Fibroblast of lung (primary cell): ENCODE measurements at places on chromosomes 12 and 14.

DNA sequence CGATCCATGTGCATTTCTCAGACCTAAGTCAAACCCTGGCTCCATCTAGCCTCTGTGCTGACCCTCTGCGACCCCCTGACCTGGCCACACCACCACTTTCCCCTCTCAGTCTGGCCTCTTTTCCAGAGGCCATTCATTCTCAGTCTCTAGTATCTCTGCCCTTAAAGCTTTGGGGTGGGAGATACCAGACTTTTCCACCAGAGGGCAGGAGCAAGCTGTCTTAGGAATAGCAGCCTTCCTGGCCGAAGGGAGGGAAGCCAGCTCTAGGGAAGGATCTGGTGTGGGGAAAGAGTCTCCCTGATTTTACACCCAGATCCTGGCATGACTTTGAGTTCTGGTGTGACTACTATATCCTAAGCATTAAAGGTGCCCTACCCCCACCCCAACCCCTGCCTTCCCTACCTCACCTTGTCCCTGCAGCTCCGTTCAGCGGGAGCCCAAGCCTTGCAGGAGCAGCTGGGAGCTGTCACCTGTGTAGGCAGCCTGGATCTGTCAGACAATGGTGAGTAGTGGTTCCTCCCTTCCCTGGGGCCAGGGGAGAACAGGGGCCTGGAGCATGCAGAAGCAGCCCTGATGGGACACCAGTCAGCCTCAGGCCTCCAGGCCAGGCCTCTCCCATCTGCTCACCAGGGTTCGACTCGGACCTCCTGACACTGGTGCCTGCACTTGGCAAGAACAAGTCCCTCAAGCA is 6.6 kb downstream of the CARMIL3 start:
- DNase-seq, result peak; percentile 39

GRCh38 chr12:51788876-51789275 is 59.6 kb downstream of the FIGNL2 start:
- DNase-seq, result peak; percentile 87

DNA sequence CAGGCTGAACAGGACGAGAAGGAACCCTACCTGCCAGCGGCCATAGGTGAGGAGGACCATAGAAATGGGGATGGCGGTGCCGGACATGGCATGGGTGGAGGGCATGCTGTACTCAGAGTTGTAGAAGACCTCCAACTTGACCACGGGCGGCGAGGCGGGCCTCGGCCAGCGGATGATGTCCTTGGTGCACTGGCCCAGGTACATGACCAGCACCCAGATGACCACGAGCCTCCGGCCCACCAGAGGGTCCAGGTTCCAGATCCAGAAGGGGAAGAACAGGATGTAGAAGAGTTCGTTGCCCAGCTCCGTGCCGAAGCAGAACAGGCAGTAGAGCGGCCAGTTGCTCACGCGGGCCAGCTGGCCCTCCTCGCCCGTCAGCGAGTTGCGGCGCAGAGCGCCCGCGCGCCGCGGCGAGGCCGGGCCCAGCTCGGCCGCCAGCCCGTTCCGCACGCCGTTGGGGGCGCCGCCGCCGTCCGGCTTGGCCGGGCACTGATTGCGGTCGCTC is 582 bp downstream of the SGPP1 start:
- peak; percentile 55 for DNase-seq

DNA sequence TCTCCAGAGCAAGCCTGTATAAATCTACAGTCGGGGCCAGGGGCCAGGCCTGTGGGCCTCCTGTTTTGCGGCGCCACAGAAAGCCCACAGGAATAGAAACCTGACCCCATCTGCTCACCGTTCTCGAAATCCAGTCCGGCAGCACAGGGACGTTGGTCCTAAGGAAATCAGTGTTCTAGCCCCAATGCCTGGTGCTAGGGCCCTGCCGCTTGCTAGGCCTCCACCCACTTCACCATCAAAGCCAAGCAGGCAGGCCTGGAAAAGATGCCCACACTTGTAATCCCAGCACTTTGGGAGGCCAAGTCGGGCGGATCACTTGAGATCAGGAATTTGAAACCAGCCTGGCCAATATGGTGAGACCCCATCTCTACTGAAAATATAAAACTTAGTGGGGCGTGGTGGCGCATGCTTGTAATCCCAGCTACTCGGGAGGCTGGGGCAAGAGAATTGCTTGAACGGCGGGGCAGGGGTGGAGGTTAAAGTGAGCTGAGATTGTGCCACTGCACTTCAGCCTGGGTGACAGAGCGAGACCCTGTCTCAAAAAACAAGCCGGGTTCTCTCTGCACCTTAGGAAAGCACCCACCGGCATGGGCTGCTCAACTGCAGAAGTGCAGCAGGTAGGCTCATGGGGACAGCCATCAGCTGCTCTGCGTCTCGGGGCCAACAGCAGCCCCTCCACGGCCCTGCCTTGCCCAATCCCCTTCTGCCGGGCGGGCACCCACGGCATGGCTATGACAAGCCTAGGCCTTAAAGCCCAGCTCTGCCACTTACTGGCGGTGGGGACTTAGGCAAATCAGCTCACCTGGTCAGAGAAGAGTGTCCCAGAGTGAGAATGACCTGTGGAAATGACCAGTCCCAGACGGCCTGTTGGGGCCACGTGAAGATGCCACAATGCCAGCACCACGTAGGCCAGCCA is 47.4 kb downstream of the VWF start:
- DNase-seq, result no peak

DNA sequence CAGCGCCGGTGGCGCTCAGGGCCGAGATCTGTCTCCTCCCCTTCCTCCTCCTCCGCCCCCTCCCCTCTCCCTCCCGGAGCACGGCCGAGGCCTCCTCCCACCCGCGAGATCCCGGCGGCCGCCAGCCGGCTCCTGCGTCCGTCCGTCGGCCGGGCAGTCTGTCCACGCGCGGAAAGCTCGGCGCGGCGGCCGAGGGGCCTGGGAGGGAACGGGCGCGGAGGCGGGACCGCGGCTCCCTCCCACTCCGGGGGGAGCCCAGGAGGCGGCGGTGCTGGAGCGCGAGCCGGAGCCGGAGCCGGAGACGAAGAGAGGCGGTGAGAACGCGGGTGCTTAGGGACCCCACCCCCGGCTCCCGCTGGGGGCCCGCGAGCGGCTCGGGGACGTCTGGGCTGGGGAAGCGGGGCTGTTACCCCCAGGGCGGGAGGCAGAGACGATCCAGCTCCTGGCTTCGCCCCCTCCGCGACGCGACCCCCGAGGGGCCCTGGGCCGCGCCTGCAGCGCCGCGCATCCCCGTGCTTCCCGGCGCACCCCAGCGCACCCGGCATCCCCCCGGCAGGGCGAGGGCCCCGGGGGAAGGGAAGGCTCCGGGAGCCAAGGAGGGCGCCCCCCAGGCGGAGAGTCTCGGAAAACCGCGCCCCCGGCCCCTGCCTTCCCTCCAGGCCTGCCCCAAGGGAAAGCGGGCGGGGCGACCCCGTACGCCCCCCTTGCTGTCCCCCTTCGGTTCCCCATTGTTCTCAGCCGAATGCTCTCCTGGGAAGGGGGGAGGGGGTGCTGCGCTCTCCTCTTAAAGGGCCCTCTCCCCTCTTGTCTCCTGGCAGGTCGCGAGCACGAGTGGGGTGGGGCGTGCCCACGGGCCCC is at the start of gene DTX1:
TSS of gene DTX1 (plus strand) at position 100 of the 858 bp plus-strand sequence. CDS start 1,463 bp downstream, outside the sequence.
- no peak for DNase-seq

DNA sequence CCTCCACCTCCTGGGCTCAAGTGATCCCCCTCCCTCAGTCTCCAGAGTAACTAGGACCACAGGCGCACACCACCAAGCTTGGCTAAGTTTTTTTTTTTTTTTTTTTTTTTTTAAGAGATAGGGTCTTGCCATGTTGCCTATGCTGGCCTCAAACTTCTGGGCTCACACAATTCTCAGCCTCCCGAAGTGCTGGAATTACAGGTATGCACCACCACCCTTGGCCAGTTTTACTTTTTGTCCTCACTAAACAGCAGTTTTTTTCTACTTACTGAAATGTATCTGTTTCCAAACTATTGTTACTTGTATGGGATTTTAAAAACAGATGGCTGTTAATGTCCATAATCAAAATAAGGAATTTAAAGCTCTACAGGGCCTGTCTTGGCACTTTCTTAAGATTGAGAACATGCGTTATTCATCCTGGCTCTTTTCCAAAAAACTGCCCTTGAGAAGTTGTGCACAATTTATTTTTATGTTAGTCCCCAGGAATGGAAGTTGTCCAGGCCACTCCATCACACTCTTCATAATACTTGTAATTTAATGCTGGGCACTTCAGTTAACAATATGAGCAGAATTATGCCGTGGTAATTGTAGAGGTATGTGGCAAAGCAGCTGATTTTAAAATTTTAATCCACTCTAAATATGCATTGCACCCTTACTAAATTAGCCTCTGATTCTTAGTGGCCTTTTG is 51.9 kb upstream of the REP15 start:
- DNase-seq, result peak; percentile 88

DNA sequence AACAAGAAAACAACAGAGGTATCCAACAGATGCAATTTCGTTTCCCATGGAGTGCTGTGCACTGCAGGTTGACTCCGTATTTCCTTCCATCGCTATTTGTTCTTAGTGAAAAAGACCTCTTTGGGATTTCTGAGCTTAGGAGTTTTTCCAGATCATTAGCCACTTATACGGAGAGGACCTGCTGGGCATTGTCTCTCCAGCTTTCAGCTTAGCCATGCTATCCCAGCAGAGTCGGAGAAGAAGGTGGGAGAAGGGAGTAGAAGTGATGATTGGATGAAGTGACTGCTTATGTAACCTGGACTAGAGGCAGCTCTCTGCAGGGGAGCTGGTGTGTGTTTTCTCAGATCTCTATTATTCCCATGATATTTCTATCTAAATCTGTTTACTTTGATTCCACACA is 737.7 kb downstream of the DIO2 start:
- no peak for DNase-seq

GRCh38 chr14:62439210-62439609 is 606.0 kb downstream of the KCNH5 start:
- no peak for DNase-seq

DNA sequence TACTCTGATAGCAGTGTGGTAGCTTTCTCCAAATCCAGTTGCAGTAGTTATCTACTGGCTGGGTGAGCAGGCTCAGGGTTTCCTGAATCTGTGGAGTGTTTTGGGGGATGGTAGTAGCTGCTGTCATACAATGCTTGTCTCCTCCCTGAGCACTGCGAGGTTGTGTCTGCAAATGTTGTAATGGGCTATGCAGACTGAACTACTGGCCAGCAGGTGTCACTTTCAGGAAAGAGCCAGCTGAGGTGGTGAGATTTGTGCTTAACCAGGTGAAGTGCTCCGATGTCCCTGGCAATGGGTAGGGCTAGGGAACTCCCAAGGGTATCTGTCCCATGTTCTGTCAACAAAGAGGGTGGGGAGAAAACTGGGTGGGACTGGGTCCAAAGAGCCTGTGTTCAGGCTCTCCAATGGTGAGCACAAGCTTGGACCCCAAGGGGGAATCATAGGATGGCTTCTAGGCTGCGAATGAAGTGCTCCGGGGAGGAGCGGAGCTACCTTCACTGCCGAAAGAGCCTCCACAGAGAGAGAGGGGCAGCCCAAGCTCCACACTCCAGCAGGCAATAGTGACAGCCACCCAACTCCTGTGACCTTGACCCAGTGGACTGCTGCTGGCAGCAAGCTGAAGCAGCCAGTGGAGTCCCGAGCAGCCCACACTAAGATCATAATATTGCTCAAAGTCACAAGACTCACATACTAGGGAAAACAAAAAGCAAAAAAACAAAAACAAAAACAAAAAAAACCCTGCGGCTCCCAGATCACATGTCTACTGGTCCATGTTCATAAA is 1324.0 kb upstream of the USP15 start:
- DNase-seq, result no peak

GRCh38 chr12:4215229-4216186 is 58.1 kb upstream of the CCND2 start:
- DNase-seq, result no peak

- DNase-seq, result no peak
These were observed 75.4 kb downstream of the GRIP1 start for GRCh38 chr12:66603461-66603860.

DNA sequence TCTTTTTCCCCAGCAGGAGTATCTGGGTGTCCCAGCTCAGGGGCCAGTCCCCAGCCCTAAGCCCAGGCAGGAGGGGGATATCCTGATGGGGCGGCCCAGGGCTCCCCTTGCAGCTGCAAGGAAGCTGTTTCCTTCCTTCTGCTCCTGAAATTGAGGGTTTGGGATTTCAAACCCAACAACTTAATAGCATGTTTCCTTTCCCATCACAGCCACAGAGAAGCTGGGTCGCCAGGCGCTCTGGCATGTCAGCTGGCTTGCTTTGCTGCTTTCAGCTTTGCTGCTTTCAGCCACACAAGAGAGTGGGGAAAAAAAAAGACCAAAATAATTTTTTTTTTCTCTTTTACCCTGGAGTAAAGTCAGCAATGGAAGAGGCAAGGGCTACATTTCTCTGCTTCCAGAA is 30.0 kb downstream of the HVCN1 start:
- DNase-seq, result no peak

DNA sequence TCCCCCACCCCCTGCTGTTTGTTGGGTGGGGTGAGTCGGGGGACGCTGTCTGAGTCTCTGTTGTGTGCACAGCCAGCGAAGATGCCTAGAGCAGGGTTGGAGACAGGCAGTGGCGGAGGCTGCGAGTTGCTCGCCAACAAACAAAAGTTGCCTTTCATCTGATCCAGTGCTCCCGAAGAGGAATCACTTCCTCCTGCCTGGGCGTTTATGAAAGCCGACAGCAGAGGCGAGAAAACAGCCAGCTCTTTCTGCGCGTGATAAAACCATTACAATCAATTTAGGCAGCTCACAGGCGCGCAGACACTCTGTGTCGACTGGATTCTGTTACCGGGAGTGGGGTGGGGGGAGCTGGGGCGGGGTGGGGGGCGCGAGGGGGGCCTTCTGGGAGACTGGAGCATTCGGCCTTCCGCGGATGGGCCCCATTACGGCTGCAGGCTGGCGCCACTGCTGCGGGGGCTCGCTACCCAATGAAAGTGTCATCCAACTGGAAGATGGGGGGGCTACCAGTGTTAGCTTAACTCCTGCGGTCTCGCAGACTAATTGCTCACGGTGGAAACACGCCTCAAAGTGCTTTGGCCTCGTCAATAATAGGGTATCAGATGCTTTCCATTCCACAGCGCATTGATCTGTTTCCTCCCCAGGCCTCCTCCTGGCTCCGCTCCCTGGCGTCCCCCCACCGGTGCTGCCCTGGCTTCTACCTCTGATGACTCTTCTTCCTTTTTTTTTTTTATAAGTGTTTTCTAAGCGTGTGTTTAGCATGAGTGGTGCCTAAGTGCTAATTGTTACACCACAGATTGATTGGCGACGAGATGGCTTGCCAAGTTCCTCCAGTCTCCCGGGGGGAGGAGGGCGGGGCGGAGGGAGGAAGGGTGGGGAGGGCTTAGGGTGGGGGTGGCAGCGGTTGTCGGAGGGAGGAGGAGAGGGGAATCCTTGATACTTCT is 678.4 kb downstream of the MED13L start:
- DNase-seq, result peak; percentile 69
